IPS DF 6.9 (cell line): ENCODE measurements at places on chromosomes 13 and 19.

DNA sequence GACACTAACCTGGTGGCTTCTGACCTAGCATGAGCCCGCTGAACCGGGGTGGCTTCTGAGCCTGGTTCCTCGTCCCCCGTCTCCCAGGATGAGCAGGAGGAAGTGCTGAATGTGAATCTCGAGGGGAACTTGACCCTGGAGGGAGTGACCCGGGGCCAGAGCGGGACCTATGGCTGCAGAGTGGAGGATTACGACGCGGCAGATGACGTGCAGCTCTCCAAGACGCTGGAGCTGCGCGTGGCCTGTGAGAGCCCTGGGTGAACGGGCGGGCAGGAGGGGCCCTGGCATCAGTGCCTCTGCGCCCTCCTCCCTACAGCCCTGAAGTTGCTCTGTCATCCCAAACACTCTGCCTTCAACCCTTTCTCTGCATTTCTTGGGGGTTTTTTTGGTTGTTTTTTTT lies 5.6 kb downstream of the BCAM start:
- no peak for DNase-seq

DNA sequence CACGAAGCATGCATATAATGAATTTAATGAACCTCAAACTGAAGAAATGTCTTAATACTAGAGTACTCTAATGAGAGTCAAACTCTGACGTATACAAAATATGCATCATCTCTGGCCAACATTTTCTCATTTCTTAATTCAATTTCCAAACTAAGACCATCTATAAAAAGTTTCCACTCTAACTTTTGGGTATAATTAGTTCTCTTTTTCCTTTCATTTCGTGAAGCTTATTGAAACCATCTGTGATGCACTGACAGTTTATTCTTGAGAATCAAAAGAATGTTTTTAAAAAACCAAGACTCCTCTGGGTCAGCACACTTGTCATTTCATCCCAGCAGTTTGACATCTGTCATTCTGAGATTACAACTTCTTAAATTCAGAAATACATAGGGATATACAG lies 90.0 kb downstream of the CAB39L start:
- no peak for DNase-seq

DNA sequence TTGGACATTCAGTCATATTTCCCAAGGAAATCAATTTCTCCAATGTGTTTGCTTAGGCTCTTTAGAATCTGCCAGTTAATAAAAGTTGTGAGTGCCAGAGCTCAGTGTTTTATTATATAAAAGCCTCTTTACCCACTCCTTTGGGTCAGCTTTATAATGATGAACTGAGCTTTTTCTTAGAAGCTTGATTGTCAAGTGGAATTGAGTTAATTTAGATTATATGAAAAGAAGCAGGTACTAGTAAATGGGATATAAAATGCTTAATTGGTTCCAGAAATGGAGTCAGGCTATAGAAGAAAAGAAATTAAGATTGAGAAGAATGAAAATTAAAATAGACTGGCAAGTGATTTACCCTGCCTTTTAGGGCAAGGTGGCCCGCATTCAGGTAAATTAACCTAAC lies 363.2 kb downstream of the SLITRK6 start:
- DNase-seq, result no peak

DNA sequence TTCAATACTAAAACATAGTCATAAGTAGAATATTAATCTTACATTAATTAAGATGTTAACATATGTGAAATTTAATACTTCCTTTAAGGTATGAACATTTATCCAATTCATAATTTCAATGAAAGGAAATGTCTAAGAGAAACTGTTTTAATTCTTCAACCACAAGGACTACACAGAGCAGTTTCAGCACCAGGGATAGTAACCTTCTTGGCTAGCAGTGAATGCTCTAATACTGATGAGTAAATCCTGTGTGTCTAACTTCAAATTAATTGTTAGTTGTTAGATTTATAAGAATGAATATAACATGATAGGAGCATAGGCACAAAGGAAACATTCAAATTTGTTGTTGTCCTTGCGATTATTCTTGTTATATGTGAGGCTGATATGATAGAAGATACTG lies 15.6 kb upstream of the NBEA start:
- no peak for DNase-seq
